ENCODE measurements at places on chromosomes 5 and 9.

- no peak for DNase-seq
Measured at GRCh38 chr5:2569774-2570542, 181.5 kb downstream of the IRX2 start.

- DNase-seq: no peak
Measured at GRCh38 chr5:2797981-2798380, 46.5 kb upstream of the IRX2 start.

GRCh38 chr9:21831841-21832509 is 29.5 kb downstream of the MTAP start:
- no peak for DNase-seq

DNA sequence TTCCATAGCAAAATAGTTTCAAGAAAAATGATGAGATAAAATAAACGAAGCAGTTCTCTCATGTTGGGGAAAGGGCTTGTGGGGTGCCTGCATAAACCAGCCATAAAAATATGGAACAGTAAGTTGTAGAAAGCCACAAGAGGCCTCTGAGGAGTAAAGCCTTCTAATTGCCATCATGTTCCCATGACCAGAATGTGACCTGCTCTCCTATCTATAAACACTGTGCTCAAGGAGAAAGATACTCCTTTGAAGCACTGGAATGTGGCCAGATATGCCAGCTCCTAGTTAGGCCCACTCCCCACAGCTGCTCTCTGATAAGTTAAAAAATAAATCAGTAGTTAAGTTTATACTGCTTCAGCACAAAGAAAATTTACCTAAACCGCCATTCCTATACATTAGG is 65.8 kb downstream of the SETX start:
- DNase-seq: no peak

DNA sequence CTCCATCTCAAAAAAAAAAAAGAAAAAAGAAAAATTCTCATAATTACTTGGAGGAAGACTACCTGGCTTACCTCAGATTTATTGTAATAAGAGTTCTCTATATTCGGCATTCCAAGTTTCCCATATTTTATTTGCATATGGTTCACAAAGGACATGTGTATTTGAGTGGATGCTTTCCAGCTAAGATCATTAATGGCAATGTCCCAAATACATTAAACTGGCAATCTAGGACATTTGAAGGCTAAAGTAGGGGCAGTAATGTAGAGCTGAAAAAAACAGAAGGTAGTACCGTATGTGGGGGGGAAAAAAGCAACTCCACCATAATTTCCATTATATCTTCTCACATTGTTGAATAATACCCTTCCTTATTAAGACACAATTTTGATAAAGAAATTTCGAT is 4.9 kb downstream of the TUT7 start:
- no peak for DNase-seq

DNA sequence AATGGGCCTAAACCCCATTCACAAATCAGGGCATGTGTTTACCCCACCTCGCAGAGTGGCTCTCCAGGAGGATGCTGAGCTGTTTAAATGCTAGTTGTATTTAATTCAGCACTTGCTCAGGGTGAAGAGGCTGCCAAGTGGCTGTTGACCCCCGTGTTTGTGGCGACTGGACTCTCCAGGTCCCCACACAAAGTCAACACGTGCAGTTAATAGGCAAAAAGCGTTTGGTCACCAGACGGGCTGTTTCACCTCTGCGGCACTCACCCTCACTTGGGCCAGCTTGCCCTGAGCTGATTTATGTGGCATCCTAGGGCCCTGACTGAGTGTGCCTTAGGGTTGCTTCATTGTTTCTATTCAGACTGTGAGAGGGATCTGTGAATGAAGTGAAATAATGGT is 152.3 kb downstream of the GAS1 start:
- no peak for DNase-seq

DNA sequence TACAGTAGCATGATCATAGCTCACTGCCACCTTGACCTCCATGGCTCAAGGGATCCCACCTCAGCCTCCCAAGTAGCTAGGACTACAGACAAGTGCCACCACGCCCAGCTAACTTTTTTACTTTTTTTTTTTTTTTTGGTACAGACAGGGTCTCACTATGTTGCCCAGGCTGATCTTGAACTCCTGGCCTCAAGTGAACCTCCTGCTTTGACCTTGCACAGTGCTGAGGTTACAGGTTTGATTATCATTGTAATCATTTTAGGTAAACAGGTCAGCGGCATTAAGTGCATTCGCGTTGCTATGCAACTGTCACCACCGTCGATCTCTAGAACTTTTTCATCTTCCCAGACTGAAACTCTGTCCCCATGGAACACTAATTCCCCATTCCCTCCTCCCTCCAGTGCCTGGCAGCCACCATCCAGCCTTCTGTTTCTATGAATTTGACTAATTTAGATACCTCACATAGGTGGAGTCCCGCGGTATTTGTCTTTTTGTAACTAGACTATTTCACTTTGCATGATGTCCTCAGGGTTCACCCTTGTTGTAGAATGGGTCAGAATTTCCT is 5.8 kb upstream of the CARD19 start:
- no peak for DNase-seq

DNA sequence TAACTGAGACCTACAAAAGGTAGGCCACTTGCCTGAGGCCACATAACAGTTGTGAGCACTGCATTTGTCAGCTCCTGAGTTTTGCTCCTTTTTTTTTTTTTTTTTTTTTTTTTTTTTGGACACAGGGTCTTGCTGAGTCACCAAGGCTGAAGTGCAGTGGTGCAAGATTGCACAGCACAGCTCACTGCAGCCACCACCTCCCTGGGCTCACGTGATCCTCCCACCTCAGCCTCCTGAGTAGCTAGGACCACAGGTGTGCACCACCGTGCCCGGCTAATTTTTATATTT is 37.1 kb downstream of the LAMC3 start:
- DNase-seq: no peak

DNA sequence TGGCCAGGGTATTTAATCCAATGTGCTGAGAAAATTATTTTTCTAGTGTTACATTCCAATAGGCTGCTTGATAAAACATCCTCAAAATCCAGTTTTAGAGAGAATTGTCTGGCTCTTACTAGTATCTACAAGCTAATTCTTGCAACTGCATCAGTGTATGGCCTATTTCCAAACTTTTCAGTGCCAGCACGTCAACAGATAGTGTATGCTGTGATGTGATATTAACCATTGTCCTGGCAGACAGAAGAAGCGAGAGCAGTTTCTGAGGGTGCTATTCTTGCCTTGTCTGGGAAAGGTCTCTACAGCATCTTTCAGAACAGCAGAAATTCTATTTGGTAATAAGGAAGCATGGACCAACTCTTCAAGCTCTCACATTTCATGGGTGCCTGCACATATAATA is 174.2 kb upstream of the CDH12 start:
- no peak for DNase-seq

GRCh38 chr5:39713250-39713916 is 288.6 kb upstream of the DAB2 start:
- no peak for DNase-seq

GRCh38 chr5:151110122-151110681 is 29.4 kb upstream of the TNIP1 start:
- no peak for DNase-seq

GRCh38 chr9:136762915-136763648 is 1.2 kb downstream of the LCN15 start:
- DNase-seq: no peak

DNA sequence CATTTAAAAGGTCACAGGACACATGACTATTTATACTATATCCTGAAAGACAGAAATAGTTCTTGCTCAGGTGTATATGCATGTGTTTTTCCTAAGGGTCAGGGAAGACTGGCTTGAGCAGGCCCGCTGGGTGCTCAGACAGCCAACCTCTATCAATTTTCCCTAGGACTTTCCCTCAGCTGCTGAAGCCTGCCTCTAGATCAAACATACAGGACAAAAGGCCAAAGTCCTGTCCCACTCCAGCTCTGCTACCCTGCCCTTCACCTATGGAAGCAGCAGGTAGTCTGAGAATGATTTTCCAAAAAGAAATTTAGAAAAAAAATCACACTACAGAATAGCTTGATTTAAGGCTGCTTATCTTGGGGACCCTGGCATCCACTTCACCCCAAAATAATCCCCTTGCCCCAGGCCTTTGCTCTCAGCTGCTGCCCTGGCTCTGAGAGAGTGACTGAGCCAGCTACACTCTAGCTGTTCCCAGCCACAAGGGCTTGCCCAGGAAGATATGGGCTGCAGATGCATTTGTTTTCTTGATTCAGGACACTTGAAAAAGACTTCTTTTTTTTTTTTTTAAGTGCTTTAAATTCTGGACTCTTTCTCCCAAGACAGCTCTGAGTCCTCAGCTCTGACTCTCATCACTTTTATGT is 42.5 kb downstream of the KLHL3 start:
- no peak for DNase-seq

DNA sequence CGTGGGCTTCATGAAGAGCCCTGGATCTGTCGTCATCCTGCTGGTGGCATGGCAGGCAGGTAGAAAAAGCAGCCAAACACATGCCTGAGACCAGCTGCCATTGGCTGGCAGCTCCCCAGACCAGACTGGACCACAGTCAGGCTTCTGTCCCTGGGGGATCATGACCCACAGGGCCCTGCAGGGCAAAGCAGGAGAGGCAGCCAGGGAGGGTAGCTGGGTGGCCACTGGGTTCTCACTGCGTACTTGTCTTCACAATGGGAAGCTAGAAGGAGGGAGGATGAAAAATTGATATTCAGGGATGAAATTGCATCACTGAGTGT is 67.8 kb upstream of the GARNL3 start:
- DNase-seq: no peak

DNA sequence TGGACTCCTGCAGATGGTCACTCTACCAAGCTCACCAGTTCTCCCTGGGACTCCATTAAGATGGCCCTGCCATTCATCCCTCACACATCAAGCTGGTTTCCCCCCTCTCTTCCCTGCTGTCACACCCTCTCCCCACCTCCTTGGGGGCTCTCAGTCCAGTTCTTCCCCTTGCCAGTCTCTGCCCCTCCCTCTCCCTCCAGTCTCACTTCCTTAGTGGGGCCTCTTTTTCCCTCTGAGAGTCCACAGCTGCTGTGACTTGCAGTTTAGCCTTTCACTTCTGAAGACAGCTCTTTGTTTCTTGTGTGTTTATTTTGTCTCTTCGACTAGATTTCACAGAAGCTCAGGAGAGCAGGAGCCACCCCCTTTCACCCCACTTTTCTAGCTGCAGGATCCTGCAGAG is 10.5 kb downstream of the DOCK2 start:
- no peak for DNase-seq

GRCh38 chr9:134625361-134626068 is 16.1 kb upstream of the COL5A1 start:
- no peak for DNase-seq

DNA sequence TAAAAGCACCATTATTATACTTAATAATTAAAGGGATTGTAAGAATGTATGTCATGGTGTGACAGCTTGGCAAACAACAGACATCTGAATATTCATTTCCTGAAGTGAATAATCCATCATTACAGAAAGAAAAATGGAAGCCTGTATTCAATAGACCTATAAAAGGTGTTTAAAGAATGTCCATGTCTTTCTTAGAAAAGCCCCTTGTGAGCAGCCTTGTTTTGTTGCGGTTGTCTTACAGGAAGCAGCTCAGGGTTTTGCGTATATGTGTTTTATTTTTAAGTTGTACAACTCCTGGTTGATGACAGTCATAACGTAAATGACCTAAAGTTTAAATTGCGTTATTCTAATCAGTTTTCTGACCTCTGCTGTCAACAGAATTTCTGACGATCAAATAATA is 53.8 kb downstream of the CAST start:
- no peak for DNase-seq

DNA sequence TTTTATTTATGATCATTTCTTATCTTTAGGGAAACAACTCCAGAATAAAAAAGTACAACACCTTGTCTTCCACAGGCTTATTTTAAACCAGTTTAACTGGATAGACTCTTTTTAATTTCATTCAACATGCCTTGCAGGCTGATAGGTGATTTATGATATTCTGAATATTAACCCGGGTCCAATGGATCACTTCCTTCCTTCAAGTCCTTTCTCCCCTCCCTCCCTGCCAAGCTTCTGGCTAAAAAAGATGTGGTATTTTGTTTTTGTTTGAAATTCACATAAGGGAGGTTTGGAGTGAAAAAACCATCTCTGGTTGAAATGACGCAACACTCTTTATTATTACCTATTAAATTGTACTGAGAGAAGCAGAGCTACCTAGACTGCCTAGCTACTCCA is 265.3 kb downstream of the MLLT3 start:
- no peak for DNase-seq

GRCh38 chr5:52995095-52995494 is 5.9 kb downstream of the ITGA2 start:
- no peak for DNase-seq

GRCh38 chr9:107949061-107949460 is 459.5 kb upstream of the KLF4 start:
- no peak for DNase-seq

GRCh38 chr9:74783408-74783807 is 104.3 kb downstream of the TRPM6 start:
- DNase-seq: no peak

GRCh38 chr5:27191786-27192510 is 153.6 kb upstream of the CDH9 start:
- no peak for DNase-seq

DNA sequence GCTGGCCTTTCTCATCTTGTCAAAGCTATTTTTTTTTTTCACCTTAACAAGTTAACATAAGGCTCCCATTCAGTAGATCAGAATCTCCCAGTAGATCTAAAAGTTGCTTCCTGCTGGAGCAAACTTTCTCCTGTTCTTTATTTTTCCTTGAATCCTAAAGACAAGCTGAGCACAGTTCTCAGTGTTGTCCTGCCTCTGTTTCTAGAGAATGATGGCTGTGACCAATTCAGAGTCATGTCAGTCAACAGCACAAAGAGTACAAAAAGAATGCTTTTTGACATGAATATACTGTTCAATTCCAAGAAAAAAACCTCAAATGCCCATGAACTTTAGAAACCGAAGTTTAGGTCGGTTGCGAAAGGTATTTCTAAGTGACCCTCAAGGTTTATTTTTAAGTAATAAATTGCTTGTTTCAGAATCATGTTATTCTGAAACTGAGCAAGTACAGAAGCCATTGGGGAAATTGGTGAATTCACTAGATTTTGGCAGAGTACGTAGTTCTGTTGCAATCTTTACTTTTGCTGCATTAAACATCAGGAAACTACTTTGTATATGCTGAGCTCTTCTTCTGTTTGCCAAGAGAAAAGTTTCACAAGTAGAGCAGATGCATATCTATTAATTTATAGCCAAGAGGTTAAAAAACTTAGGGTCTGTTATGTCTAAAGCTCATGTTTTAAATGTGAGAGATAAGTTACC is 161.7 kb upstream of the RPS23 start:
- no peak for DNase-seq
